ENCODE measurements at places on chromosomes 7 and 10.

DNA sequence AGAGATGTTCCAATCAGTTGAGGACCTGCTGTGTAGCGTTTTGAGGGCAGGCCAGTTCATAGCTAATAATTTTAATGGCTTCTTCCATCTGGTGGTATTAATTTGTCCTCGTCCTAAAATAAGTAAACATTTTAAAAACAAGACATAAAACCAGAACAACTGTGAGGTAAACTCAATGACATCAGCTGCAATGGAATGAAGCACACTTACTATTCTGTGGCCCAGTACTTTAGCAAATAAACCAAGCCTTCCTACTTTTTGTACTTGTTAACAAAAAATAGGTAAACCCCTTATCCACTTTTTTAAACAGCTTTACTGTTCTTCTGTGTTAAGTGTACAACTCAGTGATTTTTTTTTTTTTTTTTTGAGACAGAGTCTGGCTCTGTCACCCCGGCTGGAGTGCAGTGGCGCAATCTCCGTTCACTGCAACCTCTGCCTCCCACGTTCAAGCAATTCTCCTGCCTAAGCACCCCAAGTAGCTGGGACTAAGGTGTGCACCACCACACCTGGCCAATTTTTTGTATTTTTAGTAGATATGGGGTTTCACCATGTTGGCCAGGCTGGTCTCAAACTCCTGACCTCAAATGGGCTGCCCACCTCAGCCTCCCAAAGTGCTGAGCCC lies 28.9 kb upstream of the FZD1 start:
- DNase-seq: no peak

DNA sequence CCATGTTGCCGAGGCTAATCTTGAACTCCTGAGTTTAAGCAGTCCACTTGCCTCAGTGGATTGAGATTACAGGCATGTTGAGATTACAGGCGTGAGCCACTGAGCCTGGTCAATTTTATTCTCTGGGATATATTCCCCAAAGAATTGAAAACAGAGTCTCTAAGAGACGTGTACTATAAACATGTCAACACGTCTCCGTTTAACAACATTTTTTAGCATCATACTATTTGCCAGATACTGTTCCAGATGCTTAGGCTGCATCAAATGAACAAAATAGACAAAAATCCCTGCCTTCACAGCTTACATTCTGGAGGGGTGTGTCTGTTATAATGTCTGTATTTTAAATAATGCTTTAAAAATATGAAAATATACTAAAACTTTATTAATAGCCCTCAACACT lies 54.1 kb upstream of the PRKG1 start:
- DNase-seq: no peak

GRCh38 chr10:111872591-111872990 lies 311.0 kb downstream of the GPAM start:
- no peak for DNase-seq

- no peak for DNase-seq
Measured at GRCh38 chr10:63666836-63667383, 145.7 kb downstream of the REEP3 start.

GRCh38 chr7:42070068-42070467 lies 166.9 kb downstream of the GLI3 start:
- DNase-seq: no peak

DNA sequence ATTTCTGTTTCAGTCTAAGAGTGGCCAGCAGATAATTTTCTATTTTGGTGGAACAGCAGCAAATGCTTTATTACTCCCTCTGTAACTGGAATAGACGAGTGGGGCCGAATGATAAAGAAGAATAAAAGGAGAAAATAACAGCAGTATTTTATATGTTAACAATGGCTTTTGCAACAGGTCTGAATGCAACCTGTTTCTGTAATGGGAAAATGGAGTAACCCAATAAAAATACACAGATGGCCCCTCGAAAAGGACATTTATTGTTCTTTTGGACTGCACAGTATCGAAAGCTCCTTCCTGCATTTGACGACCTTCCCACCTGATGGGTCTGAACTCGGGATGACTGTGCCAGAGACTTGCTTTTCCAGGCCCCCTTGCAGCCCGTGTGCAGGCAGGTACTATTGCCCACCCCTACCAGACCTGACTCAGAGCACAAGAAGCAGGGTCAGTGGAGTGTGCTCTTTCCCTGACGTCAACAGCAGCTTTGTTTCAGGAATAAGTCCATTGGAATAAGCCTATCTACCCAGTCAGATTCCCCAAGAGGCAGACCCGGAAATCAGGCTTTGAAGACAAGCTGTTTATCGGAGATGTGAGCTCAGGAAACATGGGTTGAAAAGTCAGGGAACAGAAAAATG lies 306.5 kb upstream of the NEBL start:
- no peak for DNase-seq

GRCh38 chr7:2350861-2351260 lies 3.8 kb upstream of the EIF3B start:
- DNase-seq: no peak

- no peak for DNase-seq
Measured at GRCh38 chr10:69278446-69278963, at the start of gene HK1. Gene HK1, plus strand, starts transcription at chr10:69278496.

DNA sequence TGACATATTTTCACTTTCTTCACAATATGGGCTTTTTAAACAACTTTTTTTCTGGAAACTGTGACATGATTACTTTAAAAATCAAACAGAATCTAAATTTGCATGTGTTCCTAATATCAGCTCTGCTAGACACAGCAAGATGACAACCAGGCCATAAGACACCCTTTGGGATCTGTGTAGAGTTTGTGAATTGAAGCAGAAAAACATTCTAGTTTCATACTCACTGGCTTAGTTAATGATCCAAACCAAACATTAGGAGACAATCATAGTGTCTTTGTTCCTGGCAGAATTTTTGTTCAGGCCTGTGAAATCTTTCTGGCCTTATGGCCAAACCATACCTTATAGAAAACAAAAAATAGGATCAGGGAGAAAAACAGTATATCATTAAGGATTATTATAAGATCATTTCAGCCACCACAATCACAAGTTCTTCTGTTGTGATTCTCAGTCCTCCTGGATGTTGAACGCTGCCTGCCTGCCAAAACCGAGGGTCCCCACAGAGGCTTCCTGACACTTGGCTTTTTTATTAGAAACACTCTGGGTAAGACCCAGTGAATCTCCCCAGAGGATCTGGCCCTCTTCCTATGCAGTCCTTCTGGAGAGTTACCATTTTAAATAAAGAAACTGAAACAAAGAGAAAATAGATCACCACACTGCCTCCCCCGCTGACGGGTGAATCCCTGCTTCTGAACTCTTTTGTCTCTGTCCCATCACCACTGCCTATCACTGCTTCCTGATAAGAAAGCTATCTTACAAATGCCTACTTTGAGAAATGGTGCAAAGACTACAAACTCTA lies 79.2 kb upstream of the PPP1R3C start:
- DNase-seq: no peak

GRCh38 chr7:155531681-155532080 lies 14.7 kb downstream of the CNPY1 start:
- no peak for DNase-seq

GRCh38 chr10:70272925-70273316 lies 10.9 kb downstream of the NPFFR1 start:
- DNase-seq: no peak

- DNase-seq: no peak
Measured at GRCh38 chr10:31678139-31678536, 250.5 kb downstream of the ARHGAP12 start.

GRCh38 chr7:105691082-105691679 lies 109.9 kb upstream of the EFCAB10 start:
- no peak for DNase-seq

DNA sequence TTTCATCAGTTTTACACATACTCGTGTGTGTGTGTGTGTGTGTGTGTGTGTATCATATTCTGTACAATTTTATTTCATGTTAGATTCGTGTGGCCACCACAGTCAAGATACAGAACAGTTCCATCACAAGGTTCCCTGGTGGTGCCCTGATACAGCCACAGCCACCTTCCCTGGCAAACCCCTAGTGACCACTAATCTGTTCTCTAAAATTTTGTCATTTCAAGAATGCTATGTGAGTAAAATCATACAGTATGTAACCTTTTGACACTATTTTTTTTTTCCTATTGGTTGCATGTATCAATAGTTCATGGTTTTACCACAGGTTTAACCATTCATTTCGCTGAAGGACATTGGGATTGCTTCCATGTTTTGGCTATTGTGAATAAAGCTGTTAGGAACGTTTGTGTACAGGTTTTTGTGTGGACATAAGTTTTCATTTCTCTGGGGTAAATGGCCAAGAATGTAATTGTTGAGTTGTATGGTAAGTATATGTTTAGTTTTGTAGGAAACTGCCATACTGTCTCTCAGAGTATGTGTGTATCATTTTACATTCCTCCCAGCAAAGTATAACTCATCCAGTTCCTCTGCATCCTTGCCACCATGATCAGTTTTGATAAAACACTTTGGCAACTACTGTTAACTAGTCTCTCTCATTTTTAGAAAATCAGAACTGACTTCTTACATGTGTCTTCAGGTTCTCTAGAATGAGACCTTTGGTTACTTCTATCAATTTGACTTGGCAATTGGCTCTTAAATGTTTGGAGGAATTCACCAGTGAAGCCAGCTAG lies 20.6 kb downstream of the KLHDC10 start:
- no peak for DNase-seq

GRCh38 chr7:132758986-132759385 lies 182.7 kb upstream of the PLXNA4 start:
- no peak for DNase-seq

- no peak for DNase-seq
Measured at GRCh38 chr7:136741941-136742340, 126.5 kb upstream of the CHRM2 start.

GRCh38 chr10:100894589-100895294 lies 18.0 kb upstream of the SLF2 start:
- DNase-seq: no peak

DNA sequence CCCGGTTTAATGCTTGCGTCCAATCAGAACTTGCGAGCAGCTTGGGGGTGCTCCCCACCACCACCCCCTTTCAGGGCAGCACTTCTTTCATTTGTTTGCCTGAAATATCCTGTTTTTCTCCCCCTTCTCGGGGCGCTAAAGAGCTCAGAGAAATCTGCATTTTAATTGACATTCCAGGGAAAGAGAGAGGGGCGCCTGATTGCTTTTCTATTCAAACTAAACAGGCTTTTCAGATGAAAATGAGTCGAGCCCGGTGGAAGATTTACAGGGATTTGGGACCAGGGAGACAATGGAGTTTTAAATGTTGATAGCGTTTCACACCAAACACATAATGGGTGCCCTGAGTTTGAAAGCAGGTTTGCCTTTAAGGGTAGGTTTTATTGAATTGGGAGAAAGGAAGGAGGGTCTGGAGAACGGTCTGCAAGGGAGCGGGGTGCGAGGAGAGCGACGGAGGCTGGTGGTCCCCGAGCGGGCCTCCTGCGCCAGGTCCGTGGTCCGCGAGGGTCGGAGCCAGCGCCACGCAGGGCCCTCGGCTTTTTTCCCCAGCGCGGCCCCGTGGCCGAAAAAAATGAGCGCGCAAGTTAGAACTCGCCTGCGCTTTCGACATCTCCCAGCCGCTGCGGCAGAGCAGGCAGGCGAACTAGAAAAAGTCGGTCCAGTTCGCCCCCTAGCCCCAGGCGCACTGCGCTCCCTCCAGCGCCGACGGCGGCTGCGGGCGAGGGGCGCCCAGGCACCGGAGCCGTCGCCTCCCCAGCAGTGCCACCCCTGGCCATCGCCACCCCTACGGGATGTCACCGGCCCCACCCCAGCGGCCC lies 1.3 kb downstream of the FGFR2 start:
- peak; percentile 51 for DNase-seq

DNA sequence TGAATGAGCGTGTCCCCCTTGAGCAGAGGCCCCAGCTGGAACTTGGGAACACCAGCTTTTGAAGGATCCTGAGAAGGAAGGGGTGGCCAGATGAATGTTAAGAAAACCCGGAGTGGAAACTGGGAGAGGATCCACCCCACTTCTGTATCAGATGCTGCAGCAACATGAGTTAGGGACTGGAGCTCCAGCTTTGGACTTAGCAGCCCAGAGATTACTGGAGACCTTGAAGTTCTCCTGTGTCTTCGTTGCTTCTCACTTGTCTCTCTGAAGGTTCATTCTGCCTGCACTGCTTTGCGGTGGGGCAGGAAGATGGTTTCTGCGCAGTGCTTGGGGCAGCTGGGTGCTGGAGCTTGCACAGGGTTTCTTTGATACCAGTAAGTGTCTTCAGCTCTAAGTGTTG lies 9.3 kb downstream of the TMEM248 start:
- DNase-seq: peak; percentile 22

DNA sequence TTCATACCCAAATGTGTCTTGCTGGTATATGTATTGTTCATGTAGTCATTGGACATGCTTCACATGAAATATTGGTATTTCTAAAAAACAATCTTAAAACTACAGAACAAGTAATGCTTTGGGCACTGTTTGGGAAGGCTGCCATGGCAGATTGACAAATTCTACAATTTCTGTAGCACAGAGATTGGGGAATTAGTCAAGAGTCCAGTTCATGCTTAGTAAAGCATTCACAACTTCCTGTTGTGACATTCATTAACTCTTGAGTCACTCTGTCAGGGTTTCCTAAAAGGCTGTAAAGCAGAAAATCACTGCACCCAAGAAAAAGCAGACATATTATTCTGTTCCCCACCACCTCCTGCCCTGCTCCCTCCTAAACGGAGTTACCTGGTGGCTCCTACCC lies 398.9 kb downstream of the PHTF2 start:
- DNase-seq: no peak
